SJCRH30 (cell line): ENCODE measurements at places on chromosomes 5 and 9.

DNA sequence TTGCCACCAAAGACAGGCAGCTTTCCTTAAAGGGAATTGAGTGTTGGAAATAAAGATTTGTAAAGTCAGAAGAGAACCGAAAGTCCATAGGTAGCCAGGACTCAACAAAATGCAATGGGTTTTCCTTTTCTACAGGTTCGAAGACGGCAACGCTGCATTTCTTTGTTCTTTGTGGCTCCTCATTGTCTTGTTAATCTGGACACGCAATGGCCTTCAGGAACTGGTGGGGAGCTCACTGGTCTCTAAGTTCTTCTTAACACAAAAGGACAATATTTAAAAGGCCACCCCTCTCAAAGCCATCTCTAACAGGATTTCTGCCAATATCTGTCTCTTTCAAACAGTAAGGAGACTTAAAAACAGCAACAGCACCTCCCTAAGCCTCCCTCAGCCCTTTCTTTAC lies 170.6 kb downstream of the RMI1 start:
- no peaks in the 10 kb centered on the region for H3K36me3 ChIP-seq
- DNase-seq = no peak
- H3K27me3 ChIP-seq = no peaks in the 10 kb centered on the region
- H3K4me1 ChIP-seq = peaks cover 17% of the 10 kb centered on the region

DNA sequence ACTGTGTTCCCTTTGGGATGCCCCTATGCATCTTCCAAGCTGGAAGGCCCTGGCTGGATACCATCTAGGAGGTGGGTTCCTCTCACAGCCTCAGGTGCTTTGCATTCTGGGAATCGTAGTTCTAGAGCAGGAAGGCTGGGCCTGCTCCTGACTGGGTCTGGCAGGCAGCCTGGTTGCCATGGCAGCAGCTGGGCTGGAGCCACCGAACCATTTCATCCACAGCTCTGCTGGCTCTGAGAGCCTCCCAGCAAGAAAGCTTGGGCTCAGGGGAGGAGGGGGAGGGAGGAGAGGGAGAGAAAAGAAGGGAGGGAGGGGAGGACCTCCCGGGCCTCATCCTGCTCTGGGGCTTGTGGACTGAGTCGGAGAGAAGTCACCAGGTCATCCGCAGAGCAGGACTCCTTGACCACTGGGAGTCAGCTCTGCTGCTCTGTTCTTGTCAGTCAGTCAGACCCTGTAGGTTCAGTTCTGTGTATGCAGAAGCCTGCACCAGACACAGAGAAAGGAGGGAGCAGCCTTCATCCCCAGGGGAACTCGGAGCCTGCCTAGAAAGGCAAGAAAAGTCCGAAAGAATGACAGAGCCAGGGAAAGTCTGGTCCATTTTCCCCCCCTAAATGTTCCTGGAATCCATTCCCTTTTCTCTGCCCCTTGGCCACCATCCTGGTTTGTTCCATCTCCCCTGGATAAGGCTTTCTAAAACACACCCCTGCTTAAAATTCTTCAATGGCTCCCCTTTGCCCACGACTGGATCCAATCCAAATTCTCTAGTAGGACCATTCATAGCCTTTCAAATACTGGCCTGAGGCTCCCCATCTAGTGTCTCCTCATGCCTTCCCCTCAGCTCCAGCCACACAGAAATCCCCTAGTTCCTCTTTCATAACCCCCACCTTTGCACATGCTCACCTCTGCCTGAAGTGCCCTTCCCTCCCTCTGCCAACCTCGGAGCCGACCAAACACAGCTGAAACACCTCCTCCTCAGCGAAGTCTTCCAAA lies 65.4 kb upstream of the ARAP3 start:
- no peaks in the 10 kb centered on the region for H3K36me3 ChIP-seq
- no peak overlapping the region for H3K27ac ChIP-seq
- H3K27me3 ChIP-seq = no peaks in the 10 kb centered on the region
- H3K4me3 ChIP-seq = no peak overlapping the region

DNA sequence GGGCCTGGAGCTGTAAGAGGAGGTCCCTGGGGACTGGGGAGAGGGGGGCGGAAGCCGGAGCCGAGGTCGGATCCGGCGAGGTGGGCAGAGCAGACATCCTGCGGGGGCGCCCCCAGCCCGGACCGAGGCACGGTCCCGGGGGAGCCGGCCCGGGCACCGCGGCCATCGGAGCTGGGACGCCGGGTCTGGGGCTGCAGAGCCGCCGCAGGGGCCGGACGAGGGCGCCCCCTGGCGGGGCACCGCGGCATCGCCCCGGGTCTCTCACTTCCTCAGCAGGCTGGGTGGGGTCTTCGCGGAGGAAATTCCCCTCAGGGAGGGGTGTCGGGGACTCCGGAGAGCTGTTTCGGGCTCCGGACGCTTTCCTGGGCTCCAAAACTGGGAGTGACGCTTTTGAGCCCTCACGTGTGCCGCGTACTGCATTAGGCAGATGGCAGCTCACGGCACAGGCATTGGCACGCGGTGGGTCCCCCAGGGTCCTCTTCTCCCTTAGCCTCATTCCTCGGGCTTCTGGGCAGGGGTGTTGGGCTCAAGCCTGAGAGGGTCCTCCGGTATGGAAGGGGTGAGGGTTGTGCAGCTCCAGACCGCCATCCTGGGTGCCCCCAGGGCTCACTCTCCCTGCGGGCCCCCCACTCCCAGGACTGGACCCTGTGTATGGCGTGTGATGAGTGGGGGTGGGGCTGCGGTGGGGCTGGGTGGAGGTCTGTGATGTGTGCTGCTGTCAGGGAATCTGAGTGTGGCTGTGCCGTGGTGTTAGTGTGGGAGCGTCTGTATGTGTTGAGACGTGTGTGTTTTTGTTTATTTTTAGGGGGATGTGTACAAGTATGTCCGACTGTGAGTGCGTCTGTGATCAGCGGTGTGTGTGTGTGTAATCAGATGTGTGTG lies 29.6 kb downstream of the LHX2 start:
- 0 out of 2 replicates have a peak, but pooled peaks cover 3% of the 10 kb centered on the region for H3K27me3 ChIP-seq
- no peak overlapping the region for H3K27ac ChIP-seq
- H3K4me3 ChIP-seq = peak overlapping the region; percentile 47
- H3K36me3 ChIP-seq = no peaks in the 10 kb centered on the region

DNA sequence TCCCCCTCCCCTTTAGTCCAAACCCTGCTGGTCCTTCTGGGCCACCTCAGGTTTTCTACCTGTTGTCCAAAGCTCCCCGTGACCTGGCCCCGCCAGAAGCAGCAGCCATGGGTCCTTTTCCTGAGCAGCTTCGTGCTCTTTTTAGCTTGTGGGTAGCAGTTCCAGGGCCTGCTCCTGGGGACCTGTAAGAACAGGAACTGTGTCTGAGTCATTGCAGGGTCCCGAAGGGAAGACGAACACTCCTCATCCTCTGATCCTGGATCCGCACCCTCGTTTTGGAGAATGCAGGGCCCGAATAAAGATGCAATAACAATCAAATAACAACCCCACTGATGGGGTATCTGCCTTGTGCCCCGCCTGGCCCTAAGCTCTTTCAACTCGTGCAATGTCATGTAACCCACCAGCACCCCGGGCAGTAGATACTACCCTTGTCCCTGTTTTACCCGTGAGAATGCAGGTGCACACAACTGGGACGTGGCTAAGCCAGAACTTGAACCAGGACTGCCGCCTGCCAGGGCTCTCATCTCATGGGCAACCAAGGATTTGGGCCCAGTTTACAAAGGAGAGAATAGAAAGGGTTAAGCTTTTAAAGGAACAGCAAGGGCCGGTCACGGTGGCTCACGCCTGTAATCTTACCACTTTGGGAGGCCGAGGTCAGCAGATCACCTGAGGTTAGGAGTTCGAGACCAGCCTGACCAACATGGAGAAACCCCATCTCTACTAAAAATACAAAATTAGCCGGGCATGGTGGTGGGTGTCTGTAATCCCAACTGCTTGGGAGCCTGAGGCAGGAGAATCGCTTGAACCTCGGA lies 33.2 kb downstream of the NEK6 start:
- H3K36me3 ChIP-seq = peaks cover 10% of the 10 kb centered on the region; the same call in 1 of the 2 replicates
- no peaks in the 10 kb centered on the region for H3K27me3 ChIP-seq

- no peaks in the 10 kb centered on the region for H3K4me1 ChIP-seq
- peak; percentile 83 for DNase-seq
- peak within 1 kb of the TSS; percentile 80 for H3K27ac ChIP-seq
- H3K36me3 ChIP-seq = no peaks in the 10 kb centered on the region
Measured at GRCh38 chr5:55994495-55994997, at the start of gene IL6ST. IL6ST (minus strand) TSS chr5:55994963; CDS start chr5:55976278, 18,685 bp downstream.

- H3K4me1 ChIP-seq = peaks cover 18% of the 10 kb centered on the region
- no peaks in the 10 kb centered on the region for H3K27me3 ChIP-seq
- DNase-seq = no peak
- no peaks in the 10 kb centered on the region for H3K36me3 ChIP-seq
- no peak overlapping the region for H3K27ac ChIP-seq
Measured at GRCh38 chr9:133537257-133537656, 2.8 kb downstream of the ADAMTSL2 start.
